ENCODE measurements at places on chromosomes 6 and 20. TPM values are rescaled to one million over a fixed set of nuclear protein-coding genes. Genes with fewer than 3 reads are reported as not detected.

Gene ZFP64
- total RNA-seq: 16.2 TPM

DNA sequence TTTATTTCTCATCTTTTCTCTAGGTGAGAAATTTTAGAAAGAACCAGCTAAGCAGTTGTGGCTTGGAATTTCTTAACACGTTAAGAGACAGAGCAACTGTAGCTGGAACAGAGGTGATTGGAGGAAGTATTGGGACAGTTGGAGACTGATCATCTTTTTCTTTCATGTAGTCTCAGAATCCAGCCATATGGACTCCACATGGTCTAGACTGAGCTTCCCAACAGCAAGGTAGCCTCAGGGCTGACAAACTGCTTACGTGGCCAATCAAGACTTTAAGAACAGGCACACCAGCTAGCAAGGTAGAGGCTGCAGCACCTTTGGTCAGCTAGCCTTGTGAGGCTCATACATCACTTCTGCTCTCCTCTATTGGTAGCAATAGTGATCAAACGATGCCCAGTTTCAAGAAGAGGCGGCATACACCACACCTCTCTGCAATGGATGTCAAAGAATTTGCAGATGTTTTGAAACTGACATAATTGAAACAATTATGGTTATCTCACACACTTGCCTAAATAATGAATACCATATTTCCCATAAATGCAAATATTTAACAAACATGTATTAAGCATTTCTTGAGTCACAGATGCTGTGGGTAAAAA, 590.5 kb upstream of the SLC35B3 start:
- DNase-seq: no peak
- no peak overlapping the region for H3K4me3 ChIP-seq
- H3K27me3 ChIP-seq: peaks cover 54% of the 10 kb centered on the region

- no peaks in the 10 kb centered on the region for H3K4me1 ChIP-seq
- no peak for DNase-seq
- H3K27ac ChIP-seq: no peak overlapping the region
- no peak overlapping the region for H3K4me3 ChIP-seq
- H3K27me3 ChIP-seq: peaks cover 15% of the 10 kb centered on the region
Measured at GRCh38 chr20:40781327-40782042, 92.4 kb upstream of the MAFB start.

- no peaks in the 10 kb centered on the region for H3K27me3 ChIP-seq
- no peaks in the 10 kb centered on the region for H3K4me1 ChIP-seq
- H3K27ac ChIP-seq: no peak overlapping the region
- H3K4me3 ChIP-seq: no peak overlapping the region
Measured at GRCh38 chr6:125839471-125839870, 48.7 kb downstream of the NCOA7 start.

GRCh38 chr6:138555421-138555988, 56.2 kb upstream of the NHSL1 start:
- H3K27ac ChIP-seq: no peak overlapping the region
- no peaks in the 10 kb centered on the region for H3K36me3 ChIP-seq
- no peak overlapping the region for H3K4me3 ChIP-seq
- peaks cover 11% of the 10 kb centered on the region for H3K4me1 ChIP-seq
- H3K27me3 ChIP-seq: no peaks in the 10 kb centered on the region

Gene SEMG1
- not detected for total RNA-seq

- H3K36me3 ChIP-seq: peaks cover 32% of the 10 kb centered on the region
- no peak overlapping the region for H3K4me3 ChIP-seq
- no peak for DNase-seq
- no peak overlapping the region for H3K27ac ChIP-seq
- H3K4me1 ChIP-seq: peaks cover 8% of the 10 kb centered on the region
Measured at GRCh38 chr20:47300071-47300470, 56.4 kb downstream of the ZMYND8 start.

DNA sequence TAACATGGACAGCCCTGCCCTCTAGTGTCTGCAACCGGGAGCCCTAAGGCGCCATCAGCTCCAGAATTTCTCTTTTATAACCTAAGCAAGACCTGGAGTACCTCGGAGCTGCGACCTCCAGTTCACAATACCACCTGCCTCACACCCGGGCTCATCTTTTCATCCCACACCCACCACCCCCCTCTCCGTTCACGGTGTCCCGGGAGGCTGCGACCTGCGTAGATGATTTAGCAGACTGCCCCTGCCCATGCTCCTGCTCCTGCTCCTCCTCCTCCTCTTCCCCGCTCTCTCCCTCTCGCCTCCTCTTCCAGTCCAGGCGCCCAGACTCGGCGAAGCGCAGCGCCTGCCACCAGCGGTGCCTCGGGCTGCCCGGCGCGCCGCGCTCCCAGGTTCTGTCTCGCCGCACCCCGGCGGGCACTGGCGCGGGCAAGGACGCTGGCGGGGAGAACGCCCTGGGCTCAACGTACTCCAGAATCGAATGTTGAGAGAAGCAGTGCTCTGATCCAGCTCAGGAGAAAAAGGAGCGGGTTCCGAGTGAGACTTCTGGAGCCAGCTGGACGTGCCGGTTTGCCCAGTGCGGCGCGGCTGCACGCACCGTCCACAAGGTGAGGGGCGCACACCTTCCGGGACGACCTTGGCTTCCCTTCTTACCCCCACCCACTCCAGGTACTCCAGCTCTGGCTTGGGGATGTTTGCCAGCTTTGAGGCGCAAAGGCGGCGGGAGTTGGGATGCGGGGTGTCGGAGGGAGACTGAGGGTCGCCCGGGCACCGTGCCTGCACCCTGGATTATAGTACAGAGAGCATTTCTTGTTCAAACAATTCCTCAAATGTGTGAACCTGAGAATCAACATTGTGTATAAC, at the start of gene HTR1E:
HTR1E (plus strand) TSS at position 310 of the 861 bp plus-strand sequence. CDS start 77,807 bp downstream, outside the sequence.
- 0 out of 2 replicates have a peak, but pooled peaks cover 3% of the 10 kb centered on the region for H3K4me1 ChIP-seq
- DNase-seq: peak; percentile 30
- peak within 1 kb of the TSS; percentile 27 for H3K4me3 ChIP-seq

Gene CPXM1
- not detected for total RNA-seq

Gene ULBP3
- 23.2 TPM for total RNA-seq

Gene GGTLC1
- not detected for total RNA-seq

DNA sequence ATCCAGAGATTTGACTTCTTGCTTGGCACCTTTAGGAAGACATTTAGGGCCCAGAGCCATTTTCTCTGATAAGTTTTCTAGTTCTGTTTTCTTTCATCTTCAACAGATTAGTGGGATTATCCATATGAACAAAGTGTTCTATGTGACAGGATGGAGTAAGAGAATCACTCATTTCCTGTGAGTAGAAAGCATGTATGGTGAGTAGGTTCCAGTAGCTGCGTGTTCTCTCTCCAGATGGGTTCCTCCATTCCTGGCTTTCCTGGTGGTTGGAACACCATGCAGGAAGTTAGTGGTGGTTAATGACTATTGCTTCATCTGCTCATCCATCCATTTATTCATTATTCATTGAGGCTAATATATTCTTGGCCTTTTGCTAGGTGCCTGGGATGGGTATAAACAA, 54.0 kb downstream of the EFCAB8 start:
- no peak overlapping the region for H3K27ac ChIP-seq
- no peak overlapping the region for H3K4me3 ChIP-seq
- no peaks in the 10 kb centered on the region for H3K4me1 ChIP-seq

DNA sequence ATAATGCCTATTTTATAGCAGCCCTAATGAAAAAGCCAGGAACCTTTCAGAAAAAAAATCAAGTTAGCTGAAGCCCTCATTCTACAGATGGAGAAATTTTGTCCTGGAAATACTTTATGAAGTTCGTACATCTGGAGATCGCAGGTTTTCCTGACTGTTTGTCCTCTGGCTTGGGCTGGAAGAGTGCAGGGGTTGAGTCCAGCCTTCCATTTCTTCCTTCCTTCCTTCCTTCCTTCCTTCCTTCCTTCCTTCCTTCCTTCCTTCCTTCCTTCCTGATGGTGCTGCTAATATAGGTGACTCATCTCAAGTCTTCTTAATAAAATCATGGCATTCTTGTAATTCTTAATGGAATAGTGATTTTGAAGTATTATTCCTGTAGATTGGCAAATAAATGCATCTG, 227.4 kb downstream of the CLVS2 start:
- H3K4me3 ChIP-seq: no peak overlapping the region
- H3K36me3 ChIP-seq: no peaks in the 10 kb centered on the region
- DNase-seq: no peak
- H3K4me1 ChIP-seq: no peaks in the 10 kb centered on the region
- H3K27me3 ChIP-seq: no peaks in the 10 kb centered on the region
- no peak overlapping the region for H3K27ac ChIP-seq

DNA sequence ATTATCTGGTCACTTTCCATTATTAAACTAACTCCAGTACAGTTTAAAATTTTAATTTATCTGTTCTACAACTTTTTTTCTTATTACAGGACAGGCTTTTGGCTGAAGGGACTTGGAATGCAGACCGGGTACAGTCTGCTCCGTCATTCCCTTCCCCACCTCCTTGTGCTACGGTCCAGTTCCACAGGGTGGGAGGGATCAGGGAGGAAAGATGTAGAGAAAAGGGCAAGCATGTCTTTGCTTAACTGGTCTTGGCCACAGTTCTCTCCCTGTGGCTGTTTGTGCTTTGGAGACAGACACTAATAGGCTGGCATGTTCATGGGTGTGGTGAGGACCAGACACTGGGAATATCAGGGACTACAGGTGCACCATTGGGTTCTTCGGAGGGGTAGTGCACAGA, 12.1 kb upstream of the RGS17 start:
- peak; percentile 30 for DNase-seq
- H3K36me3 ChIP-seq: no peaks in the 10 kb centered on the region
- no peak overlapping the region for H3K4me3 ChIP-seq
- no peak overlapping the region for H3K27ac ChIP-seq
- H3K4me1 ChIP-seq: no peaks in the 10 kb centered on the region

GRCh38 chr20:1389703-1390580, 2.9 kb downstream of the FKBP1A start:
- H3K36me3 ChIP-seq: peaks cover 28% of the 10 kb centered on the region
- H3K4me3 ChIP-seq: peak overlapping the region; percentile 79
- H3K27ac ChIP-seq: no peak overlapping the region

DNA sequence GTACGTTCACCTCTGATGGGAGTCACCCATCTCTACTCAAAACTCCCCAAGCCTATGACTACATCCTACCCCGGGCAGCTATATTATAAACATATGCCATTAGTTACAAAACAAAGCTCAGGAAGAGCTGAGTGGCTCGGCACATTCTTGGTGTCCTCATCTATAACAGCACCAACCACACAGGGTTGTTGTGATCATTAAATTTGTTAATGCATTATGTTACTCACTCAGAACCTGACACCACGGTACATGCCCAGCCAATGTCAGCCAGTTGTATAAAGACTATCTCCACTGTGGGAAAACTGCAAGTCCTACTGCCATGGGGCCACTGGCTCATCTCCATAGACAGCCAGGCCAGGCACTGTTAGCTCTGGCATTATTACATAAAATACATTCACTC, 7.7 kb downstream of the CDK5RAP1 start:
- peaks cover 34% of the 10 kb centered on the region for H3K36me3 ChIP-seq
- no peaks in the 10 kb centered on the region for H3K27me3 ChIP-seq
- no peak for DNase-seq
- no peak overlapping the region for H3K4me3 ChIP-seq
- no peak overlapping the region for H3K27ac ChIP-seq
